ENCODE measurements at places on chromosomes 6 and 20.

GRCh38 chr6:22830463-22830862 is 261.1 kb downstream of the HDGFL1 start:
- no peak for DNase-seq

DNA sequence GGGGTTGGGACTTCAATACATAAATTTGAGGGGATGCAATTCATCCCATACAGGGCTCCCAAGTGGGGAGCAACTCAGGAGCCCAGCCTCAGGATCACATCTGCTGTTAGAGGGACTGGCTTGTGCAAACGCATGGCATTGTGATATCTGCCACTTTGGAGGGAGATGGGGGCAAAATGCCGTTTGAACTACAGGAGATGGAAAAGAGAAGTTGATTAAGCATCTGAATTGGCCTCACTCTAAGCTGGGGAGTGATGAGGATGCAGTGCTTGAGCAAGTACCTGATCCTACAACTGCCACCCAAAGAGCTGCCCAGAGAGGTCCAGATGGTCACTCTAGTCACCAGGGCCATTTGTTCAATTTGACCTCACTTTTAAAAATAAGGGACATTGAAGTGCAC is 2.0 kb downstream of the LY86 start:
- no peak for DNase-seq

GRCh38 chr6:37496951-37497885 is 2.5 kb downstream of the CCDC167 start:
- DNase-seq = no peak

- DNase-seq = no peak
These were observed 53.9 kb downstream of the ERMARD start for GRCh38 chr6:169805242-169805838.

GRCh38 chr6:12075067-12075563 is 63.0 kb downstream of the HIVEP1 start:
- no peak for DNase-seq

- no peak for DNase-seq
These were observed 21.5 kb downstream of the NOX3 start for GRCh38 chr6:155434096-155434495.
